ENCODE measurements at places on chromosomes 4 and X. TPM values are rescaled to one million over a fixed set of nuclear protein-coding genes. Genes with fewer than 3 reads are reported as not detected.

- peak overlapping the region; percentile 68 for H3K27ac ChIP-seq
- peaks cover 32% of the 10 kb centered on the region for H3K4me1 ChIP-seq
- peak overlapping the region; percentile 47 for H3K4me3 ChIP-seq
Measured at GRCh38 chr4:2290488-2290887, 28.6 kb upstream of the MXD4 start.

The CNKSR2 gene
- total RNA-seq, result 8.3 TPM

DNA sequence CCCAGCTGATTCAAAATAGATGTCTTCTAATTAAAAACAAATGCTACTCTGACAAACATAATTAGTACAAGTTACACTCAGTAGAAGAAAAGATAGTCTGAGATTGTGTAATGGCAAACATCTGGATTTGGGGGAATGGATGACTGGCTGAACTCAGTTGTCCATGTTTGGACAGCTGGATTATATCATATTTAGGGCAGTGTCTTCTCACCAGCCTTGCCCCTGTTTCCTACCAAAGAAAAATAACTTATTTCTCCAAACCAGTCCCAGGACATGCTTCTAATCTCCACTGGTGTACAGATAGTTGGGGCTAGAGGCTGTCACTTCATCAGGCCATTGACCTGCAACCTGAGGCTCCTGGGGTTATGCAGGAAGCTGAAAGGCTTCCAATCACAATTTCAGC, 237.3 kb downstream of the USP46 start:
- peaks cover 4% of the 10 kb centered on the region for H3K27me3 ChIP-seq
- H3K36me3 ChIP-seq, result no peaks in the 10 kb centered on the region
- no peaks in the 10 kb centered on the region for H3K4me1 ChIP-seq
- no peak overlapping the region for H3K4me3 ChIP-seq
- H3K27ac ChIP-seq, result no peak overlapping the region
- DNase-seq, result no peak

The TECRL gene
- not detected for total RNA-seq

DNA sequence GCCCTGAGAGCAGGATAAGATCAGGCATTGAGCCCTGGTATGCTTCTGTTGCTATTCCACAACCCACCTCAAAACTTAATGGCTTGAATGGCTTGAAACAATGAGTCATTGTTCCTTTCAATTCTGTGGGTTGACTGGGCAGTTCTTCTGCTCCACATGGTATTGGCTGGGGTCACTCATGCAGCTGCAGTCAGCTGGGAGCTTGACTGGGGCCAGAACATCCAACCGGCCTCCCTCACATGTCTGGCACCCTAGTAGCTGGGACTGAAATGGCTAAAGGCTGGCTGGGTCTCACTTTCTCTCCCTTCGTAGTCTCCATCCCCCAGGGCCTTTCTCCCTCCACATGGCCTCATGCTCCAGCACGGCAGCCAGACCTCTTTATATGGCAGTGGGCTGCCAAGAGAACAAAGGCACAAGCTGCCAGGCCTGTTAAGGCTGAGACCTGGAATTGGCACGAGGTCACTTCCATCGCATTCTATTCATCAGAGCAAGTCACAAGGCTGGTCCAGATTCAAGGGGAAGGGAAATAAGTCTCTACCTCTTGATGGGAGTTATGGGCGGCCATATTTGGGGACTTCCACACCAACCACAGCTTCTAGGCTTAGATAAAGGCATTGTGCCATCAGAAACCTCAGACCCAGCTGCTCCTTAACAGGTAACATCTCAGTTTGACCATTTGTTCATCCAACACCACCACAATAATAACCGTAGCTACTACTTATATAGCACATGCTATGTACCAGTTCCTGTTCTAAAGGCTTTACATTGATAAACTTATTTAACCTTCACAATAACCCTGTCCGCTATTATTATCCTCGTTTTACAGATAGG, 159.7 kb upstream of the ATP6AP2 start:
- peaks cover 3% of the 10 kb centered on the region for H3K4me1 ChIP-seq
- no peaks in the 10 kb centered on the region for H3K36me3 ChIP-seq
- H3K27ac ChIP-seq, result no peak overlapping the region
- H3K4me3 ChIP-seq, result no peak overlapping the region
- no peaks in the 10 kb centered on the region for H3K27me3 ChIP-seq

DNA sequence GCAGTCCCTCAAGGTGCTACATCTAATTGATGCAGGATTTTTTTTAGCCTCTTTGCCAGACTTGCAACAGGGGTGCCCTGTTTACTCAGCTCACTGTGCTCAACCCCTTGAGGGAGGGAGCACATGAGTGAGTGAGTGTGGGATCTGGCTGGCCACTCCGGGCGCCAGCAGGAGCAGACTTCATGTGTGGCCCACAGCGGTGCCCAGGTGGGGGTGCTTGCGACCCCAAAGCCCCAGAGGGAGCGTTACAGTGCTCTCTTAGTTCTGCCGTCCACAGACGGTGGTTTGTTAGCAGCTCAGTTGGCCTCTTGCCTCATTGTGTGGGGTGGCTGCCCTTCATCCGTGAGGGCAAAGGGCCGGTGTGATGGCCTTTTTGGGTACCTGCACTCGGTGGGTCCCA, 81.6 kb upstream of the MYOZ2 start:
- H3K27ac ChIP-seq, result no peak overlapping the region
- no peaks in the 10 kb centered on the region for H3K27me3 ChIP-seq
- no peaks in the 10 kb centered on the region for H3K4me1 ChIP-seq
- H3K4me3 ChIP-seq, result no peak overlapping the region
- DNase-seq, result no peak

DNA sequence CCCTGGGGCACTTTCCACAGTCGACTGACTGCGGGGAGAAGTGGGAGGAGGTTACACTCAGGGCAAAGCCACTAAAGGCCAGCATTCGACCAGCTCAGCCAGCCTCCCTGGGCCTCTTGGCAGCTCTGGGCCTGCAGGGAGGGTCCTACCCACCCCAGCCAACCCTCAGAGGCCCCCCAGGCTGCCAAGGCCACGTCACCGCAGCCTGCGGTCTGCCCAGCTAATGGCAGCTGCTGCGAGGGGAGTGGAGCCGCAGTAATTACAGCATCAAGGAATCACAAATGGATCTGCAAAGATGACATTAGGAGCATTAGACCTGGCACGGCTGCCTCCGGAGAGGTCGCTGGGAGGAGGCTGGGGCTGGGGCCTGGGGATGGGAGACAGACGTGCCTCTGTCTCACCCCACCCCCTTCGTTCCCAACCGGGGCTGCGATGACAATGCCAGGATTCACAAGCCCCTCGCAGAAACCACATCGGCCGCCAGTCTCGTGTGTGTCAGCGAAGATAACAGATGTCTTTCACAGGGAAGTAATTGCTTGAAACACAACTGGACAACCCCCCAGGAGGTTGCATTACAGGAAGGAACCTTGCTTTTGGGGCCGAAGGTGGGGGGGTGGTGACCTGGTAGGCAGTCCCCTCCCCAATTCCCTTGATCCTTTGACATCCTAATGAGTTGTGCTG, 367.6 kb downstream of the BCOR start:
- H3K4me1 ChIP-seq, result peaks cover 13% of the 10 kb centered on the region
- H3K36me3 ChIP-seq, result no peaks in the 10 kb centered on the region
- no peak for DNase-seq
- H3K4me3 ChIP-seq, result no peak overlapping the region
- no peak overlapping the region for H3K27ac ChIP-seq

The S100P gene
- total RNA-seq, result 3.4 TPM

GRCh38 chrX:142978130-142978684, 47.5 kb upstream of the SPANXN4 start:
- H3K36me3 ChIP-seq, result no peaks in the 10 kb centered on the region
- H3K27ac ChIP-seq, result no peak overlapping the region
- H3K4me3 ChIP-seq, result no peak overlapping the region
- H3K27me3 ChIP-seq, result no peaks in the 10 kb centered on the region
- no peaks in the 10 kb centered on the region for H3K4me1 ChIP-seq

DNA sequence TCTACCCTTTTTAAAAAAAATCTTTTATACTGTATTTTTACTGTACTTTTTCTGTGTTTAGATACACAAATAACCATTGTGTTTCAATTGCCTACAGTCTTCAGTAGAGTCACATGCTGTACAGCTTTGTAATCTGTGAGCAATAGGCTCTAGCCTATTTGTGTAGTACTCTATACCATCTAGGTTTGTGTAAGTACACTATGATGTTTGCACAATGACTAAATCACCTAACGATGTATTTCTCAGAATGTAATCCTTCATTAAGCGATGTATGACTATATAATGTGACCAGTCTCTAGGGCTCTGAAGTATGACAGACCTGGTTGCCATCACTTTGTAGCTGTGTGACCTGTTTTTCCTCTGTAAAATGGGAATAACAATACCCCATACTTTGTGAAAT, 14.2 kb upstream of the DCAF4L1 start:
- no peaks in the 10 kb centered on the region for H3K4me1 ChIP-seq
- no peak for DNase-seq
- no peaks in the 10 kb centered on the region for H3K27me3 ChIP-seq

The SOWAHB gene
- not detected for total RNA-seq

- no peak for DNase-seq
- H3K4me3 ChIP-seq, result no peak overlapping the region
- H3K27me3 ChIP-seq, result peaks cover 3% of the 10 kb centered on the region
- H3K4me1 ChIP-seq, result no peaks in the 10 kb centered on the region
Measured at GRCh38 chr4:155426953-155427352, 50.2 kb upstream of the MAP9 start.

The NRK gene
- total RNA-seq, result not detected

- no peaks in the 10 kb centered on the region for H3K4me1 ChIP-seq
- no peak overlapping the region for H3K4me3 ChIP-seq
- no peak for DNase-seq
- no peak overlapping the region for H3K27ac ChIP-seq
- peaks cover 2% of the 10 kb centered on the region for H3K27me3 ChIP-seq
- H3K36me3 ChIP-seq, result no peaks in the 10 kb centered on the region
Measured at GRCh38 chr4:86300516-86300915, 59.3 kb downstream of the MAPK10 start.

- no peaks in the 10 kb centered on the region for H3K4me1 ChIP-seq
- H3K4me3 ChIP-seq, result no peak overlapping the region
- H3K27me3 ChIP-seq, result no peaks in the 10 kb centered on the region
- H3K36me3 ChIP-seq, result no peaks in the 10 kb centered on the region
- no peak for DNase-seq
Measured at GRCh38 chr4:3820806-3821579, 54.8 kb downstream of the ADRA2C start.

DNA sequence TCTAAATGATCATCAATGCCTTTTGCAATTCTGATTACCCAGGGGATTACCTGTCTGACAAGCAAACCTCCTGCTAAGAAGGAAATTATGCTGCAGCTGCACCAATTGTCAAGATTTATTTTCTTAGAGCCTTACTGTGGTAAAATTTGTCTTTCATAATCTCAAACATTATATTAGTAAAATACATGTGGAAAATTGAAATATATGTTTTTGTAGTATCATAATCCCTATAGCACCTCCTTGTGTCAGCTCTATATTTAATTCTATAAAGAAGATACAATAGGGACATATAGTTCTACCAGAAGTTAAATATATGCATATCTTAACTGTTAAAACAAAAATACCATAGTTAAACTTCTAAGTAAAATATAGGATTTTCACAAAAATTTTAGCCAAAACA, 655.6 kb upstream of the PCDH10 start:
- no peak for DNase-seq
- no peak overlapping the region for H3K4me3 ChIP-seq
- no peaks in the 10 kb centered on the region for H3K4me1 ChIP-seq
- no peaks in the 10 kb centered on the region for H3K27me3 ChIP-seq
- no peak overlapping the region for H3K27ac ChIP-seq

- H3K4me3 ChIP-seq, result no peak overlapping the region
- DNase-seq, result no peak
- H3K36me3 ChIP-seq, result no peaks in the 10 kb centered on the region
- no peaks in the 10 kb centered on the region for H3K4me1 ChIP-seq
Measured at GRCh38 chr4:89914609-89915550, 20.2 kb downstream of the MMRN1 start.

- peak; percentile 22 for DNase-seq
- peaks cover 25% of the 10 kb centered on the region for H3K4me1 ChIP-seq
- H3K27me3 ChIP-seq, result no peaks in the 10 kb centered on the region
- peaks cover 21% of the 10 kb centered on the region for H3K36me3 ChIP-seq
- H3K4me3 ChIP-seq, result no peak overlapping the region
Measured at GRCh38 chr4:7864685-7865084, 75.0 kb downstream of the AFAP1 start.

The MAGEA9B gene
- not detected for total RNA-seq

DNA sequence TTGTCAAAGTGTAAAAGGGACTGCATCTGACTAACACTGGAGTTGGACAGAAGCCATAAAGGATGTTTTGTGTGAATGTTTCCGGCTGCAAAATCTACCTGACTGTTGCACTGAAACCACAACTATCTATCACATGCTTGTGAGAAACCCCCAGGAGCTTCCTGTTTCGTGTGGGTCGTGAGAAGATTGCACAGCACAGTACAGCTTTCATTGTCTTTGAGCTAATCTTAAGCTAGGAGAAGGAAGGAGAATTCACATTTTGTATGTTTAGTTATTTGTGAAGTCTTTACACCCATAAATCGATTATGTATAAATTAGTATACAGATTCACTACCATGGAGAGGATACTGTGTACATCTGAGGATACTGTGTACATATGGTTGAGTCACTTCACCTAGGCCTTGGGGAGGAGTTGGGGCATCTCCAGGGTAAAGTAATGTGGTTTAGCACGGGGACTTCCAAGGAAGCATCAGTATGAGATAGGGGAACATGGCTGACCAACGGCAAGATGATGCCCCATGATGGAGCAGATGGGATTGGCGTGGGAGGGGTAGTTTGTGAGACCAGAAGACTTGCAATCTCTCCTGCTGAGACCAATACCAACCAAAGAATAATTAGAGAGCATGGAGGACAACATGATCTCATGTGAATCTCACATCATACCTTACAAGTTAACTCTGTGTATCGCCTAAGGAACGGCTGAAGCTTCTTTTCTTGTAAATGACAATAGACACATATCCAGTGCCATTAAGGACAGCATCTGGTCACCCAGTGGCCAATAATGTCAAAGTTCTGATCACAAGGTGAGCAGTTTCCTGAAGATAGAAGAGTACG, 43.1 kb upstream of the FAM9C start:
- peaks cover 76% of the 10 kb centered on the region for H3K4me1 ChIP-seq
- peak overlapping the region; percentile 96 for H3K27ac ChIP-seq
- DNase-seq, result peak; percentile 77
- peaks cover 1% of the 10 kb centered on the region for H3K36me3 ChIP-seq
- no peaks in the 10 kb centered on the region for H3K27me3 ChIP-seq
- H3K4me3 ChIP-seq, result peak overlapping the region; percentile 80

DNA sequence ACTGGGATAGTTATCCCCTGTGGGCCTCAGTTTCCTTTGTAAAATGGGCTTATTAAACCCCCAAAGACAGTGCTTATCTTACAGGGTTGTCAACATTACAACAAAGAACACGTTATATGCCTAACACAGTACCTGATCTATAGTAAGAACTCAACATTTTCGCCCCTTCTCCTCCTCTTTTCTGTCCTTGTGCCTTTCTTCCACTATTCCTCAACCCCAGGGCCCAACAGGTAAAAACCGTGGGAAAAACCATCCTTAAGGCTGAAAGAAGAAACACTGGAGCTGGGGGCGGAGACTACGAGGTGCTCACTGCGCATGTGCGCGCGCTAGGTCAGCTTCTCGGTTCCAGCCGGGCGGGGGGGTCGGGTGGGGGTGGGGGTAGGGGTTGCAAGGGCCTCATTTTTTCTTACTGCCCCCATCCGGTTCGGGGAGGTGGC, 426 bp upstream of the XIAP start:
- H3K36me3 ChIP-seq, result no peaks in the 10 kb centered on the region
- no peaks in the 10 kb centered on the region for H3K27me3 ChIP-seq
- H3K4me3 ChIP-seq, result peak overlapping the region; percentile 78
- H3K27ac ChIP-seq, result peak overlapping the region; percentile 93

GRCh38 chr4:70688795-70689231, 481 bp downstream of the UTP3 start:
- peaks cover 37% of the 10 kb centered on the region for H3K36me3 ChIP-seq
- peaks cover 33% of the 10 kb centered on the region for H3K4me1 ChIP-seq
- no peaks in the 10 kb centered on the region for H3K27me3 ChIP-seq
- peak overlapping the region; percentile 97 for H3K4me3 ChIP-seq

The XKRX gene
- 0.43 TPM for total RNA-seq
